ENCODE measurements at places on chromosomes 1 and 21.

GRCh38 chr1:3545363-3546047, 65.8 kb downstream of the MEGF6 start:
- DNase-seq: no peak

DNA sequence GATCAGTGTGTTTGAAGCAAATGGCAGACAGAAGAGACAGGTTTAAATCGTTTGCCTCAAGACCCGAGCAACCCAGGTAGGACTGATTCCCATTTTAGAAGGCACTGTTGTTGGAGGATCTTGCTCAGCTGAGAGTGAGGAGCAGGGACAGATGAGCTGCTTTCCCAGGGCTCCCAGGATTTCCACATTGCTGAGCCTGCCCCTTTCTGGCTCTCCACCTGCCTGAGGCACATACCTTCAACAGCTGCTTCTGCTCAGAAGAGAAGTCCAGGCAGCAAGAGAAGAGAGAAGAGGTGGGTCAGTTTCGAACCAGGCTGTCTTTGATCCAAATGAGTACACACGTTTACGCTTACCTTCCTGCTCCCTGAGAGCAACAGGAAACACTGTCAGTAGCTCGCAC, 5.7 kb downstream of the TNNT2 start:
- DNase-seq: no peak

DNA sequence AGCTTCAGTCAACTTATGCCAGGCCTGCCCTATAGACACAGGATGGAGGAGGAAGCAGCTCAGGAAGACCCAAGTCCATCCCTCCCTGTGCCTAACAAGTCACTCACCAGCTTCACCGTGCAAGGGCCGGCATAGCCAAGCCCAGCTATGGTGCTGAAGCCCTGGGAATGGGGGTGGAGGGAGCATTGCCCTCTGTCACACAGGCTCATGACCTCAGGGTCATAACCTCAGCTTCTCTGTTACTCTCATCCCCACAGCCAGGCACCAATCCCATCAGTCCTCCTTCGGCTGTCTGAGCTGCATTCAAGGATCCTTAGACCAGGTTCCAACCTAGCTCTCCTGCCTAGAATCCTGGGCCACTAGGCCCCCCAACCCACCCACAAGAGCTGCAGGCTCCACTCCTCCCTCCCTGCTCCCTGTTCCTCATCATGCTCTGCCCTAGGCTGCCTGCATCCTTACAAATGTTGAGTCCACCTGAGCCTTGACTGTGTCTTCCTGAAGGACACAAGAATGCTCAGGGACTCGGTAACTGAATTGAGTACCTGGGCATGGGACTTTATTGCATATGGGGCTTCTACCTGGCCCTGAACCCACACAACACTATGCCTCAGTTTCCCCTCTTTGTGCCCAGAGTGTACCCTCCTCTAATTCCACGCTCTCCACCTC, 1.7 kb downstream of the CD244 start:
- DNase-seq: no peak

DNA sequence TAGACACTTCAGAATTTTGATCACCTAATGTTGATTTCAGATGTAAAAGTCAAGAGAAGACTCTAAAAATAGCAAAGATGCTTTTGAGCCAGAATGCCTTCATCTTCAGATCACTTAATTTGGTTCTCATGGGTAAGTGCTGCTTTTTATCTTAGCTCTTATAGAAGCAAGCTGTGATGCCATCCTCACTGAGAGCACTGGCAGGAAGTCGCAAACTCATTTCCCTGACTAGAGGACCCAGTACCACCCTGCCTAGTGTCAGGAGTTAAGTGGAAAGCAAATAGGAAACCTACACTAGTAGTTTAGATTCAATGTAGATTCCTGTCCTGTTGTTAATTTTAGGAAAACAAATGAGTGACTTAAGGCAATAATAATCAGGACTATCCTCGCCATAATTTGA, 12.1 kb downstream of the IFNAR2 start:
- no peak for DNase-seq

DNA sequence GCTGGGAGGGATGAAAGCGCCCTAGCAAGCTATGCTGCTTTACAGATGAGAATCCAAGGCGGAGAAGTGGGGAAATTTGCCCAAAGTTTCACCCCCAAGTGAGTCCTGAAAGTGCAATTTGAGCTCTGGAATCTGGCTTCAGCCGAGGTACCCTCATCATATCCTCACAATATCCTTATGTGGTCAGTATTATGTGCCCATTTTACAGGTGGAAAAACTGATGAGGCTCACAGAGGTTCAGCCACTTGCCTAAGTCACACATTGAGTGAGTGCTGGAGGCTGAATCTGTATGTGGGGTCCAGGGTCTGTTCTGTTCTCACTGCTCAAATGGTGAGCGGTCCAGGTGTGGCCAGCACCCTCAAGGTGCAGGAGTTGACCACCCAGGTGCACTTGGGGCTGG, 85.3 kb downstream of the MATN1 start:
- no peak for DNase-seq

GRCh38 chr1:223008808-223009207, 134.2 kb downstream of the TLR5 start:
- no peak for DNase-seq

GRCh38 chr1:179831225-179831624, 46.4 kb downstream of the TOR1AIP2 start:
- no peak for DNase-seq

- DNase-seq: no peak
Observed at GRCh38 chr1:192316942-192317450, at the start of gene RGS21. Gene RGS21 (plus strand): TSS chr1:192316992. CDS start chr1:192343037, 26,045 bp downstream.

GRCh38 chr1:229434641-229435051, 752 bp upstream of the ACTA1 start:
- DNase-seq: no peak

GRCh38 chr21:46424621-46425020, 34.1 kb upstream of the DIP2A start:
- no peak for DNase-seq

GRCh38 chr1:65416767-65417166, 3.7 kb upstream of the LEPR start:
- DNase-seq: no peak

DNA sequence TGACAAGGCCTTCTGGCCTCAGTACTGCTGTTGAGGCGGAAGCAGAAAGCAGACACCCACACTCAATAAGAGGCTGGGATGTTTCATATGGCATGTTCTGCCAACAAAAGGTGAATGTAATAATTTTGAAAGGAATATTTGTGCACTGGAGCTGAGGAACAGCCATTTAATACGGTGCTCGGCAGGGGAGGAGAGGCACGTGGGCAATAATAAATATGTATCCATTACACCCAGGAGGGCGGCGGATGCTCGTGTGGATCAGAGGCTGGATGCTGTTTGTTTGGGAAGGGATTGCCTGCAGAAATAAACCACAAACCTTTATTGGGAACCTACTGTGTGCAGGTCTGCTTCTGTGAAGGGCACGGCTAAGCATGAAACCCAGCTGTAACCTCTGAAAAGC, 92.0 kb downstream of the VWA5B1 start:
- no peak for DNase-seq

DNA sequence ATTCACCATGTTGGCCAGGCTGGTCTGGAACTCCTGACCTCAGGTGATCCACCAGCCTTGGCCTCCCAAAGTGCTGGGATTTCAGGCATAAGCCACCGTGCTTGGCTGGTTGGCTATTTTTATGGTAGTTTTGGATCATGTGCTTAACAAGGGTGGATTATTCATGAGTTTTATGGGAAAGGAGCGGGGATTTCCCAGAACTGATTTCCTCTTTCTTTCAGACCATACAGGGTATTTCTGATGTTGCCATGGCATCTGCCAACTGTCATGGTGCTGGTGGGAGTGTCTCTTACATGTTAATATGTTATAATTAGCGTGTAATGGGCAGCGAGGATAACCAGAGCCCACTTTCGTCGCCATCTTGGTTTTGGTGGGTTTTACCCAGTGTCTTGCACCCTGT, 3.2 kb downstream of the TRPM2 start:
- no peak for DNase-seq

GRCh38 chr1:165884690-165885304, 57.4 kb downstream of the UCK2 start:
- no peak for DNase-seq

- DNase-seq: no peak
Observed at GRCh38 chr1:228181645-228182034, 16.0 kb downstream of the IBA57 start.

- peak; percentile 61 for DNase-seq
Observed at GRCh38 chr1:12618965-12619791, 1.2 kb upstream of the DHRS3 start.

- DNase-seq: no peak
Observed at GRCh38 chr1:19122668-19123067, 87.4 kb downstream of the UBR4 start.

DNA sequence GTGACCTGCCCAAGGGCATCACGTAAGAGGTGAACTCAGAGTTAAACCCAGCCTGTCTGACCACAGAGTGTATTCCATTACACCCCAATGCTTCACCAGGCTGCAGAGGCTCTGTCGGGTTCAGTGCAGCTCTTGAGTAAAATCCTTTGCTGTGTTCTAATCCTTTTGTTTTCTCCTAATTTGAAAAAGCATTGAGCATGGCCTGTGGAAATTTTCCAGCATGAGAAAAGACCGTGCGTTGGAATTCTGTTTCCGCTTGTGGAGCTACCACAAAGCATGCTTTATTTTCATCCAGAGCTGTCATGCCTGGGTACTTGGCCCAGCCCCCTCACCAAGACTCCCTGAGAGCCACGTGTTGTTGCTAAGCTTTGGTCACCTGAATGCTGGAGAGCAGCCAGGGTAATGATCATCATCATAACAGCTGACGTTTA, 317.6 kb downstream of the PRDM2 start:
- DNase-seq: no peak

GRCh38 chr21:43354026-43354420, 72.9 kb downstream of the SIK1 start:
- no peak for DNase-seq

DNA sequence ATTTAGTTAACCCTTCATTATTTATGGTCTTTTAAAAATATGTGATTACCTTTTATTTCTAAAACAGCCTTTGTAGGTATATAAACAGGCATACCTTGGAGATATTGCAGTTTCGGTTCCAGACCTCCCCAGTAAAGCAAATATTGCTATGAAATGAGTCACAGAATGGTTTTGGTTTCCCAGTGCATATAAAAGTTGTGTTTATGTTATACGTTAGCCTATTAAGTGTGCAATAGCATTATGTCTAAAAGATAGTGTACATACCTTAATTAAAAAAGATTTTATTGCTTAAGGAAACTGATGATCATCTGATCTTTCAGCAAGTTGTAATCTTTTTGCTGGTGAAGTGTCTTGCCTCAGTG, 44.1 kb downstream of the XCL2 start:
- no peak for DNase-seq

DNA sequence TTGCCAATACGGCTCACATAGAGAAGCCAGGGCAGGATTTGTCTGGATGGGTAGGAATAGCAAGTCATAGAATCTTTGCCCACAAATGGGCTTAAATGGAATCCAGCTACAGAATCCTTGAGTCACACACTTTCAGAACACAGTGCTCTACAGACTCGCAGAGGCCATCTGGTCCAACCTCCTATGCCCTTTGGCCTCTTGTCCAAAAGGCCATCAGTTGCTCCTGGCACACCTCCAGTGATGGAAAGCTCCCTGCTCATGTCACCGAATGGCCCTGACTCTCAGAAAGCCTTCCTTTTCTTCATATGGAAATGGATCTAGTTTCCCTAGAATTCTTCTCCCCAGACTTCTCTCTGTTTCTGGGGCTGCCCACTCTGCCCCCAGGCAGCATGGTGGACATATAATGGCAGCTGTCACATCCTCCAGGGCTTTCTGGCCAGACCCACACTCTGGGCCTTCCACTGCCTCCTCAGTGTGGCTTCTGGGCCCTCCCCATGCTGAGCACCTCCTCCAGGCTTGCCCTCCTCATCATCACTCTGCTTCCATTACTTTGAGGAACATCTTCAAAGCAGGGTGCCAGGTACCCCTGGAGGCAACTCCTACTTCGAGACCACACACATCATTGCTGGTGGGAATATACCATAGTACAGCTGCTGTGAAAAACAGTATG, 33.6 kb upstream of the TRABD2B start:
- no peak for DNase-seq

- no peak for DNase-seq
Observed at GRCh38 chr1:116947092-116947860, 37.6 kb downstream of the PTGFRN start.

DNA sequence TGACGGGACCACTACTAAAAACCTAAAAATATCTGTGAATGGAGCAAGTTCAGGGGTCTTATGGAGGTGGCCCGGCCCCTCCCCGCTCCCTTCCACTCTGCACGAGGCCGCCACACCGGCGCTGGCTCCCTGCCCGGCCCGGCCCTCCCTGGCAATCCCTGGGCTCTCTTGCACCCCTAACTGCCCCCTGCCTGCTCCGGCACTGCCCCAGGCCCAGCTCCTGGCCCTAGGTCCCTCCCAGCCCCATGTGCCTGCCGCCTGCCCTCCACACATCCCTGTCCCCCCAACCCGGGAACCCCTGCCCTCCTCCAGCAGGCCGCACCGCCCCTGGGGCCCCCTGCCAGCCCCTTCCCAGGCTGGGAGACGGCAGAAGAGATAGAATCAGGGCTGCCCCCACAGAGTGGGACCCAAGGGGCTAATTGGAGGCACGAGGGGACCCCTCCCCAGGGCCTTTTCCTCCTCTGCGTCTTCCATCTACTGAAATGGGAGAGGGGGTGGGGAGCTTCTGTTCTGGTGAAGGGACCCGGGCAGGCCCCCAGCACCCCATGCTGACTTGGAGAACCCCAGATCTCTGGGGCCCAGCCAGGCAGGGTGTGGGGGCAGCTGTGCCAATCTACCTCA, 9.3 kb upstream of the CTRC start:
- no peak for DNase-seq

- no peak for DNase-seq
Observed at GRCh38 chr21:14900058-14900457, 164.7 kb downstream of the NRIP1 start.

GRCh38 chr21:41295721-41296254, 20.8 kb upstream of the FAM3B start:
- DNase-seq: no peak

GRCh38 chr1:113905435-113905861, 322 bp downstream of the DCLRE1B start:
- DNase-seq: peak; percentile 20

- no peak for DNase-seq
Observed at GRCh38 chr1:30883389-30884172, 25.0 kb downstream of the SDC3 start.

- no peak for DNase-seq
Observed at GRCh38 chr1:226402739-226403165, 5.1 kb downstream of the PARP1 start.

- DNase-seq: no peak
Observed at GRCh38 chr1:232990176-232991128, 40.0 kb downstream of the NTPCR start.

DNA sequence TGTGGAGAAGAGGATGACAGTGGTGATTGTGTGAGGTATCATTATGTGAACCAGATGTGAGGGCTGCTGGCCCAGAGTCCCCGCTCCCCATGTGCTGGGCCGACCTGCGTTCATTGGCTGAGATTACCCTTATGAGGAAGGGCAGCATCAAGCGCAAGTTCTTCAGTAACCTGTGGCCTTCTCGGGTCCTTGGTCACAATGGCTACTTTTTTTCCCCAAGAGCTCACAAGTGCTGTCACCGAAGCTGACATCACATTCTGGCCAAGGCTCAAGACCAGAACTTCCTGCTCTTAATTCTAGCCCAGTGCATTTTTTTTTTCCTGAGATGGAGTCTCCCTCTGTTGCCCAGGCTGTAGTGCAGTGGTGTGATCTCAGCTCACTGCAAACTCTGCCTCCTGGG, 262.9 kb downstream of the RHOU start:
- no peak for DNase-seq

Measured in activated T-cell treated with anti-CD3 and anti-CD28 coated beads for 24 hours (primary cell).